Placental pericyte (primary cell): ENCODE measurements at places on chromosomes 6 and 20. TPM values are rescaled to one million over a fixed set of nuclear protein-coding genes. Genes with fewer than 3 reads are reported as not detected.

MAFB gene
- 0.22 and 0.57 TPM in 2 replicates for total RNA-seq

CTCFL gene
- total RNA-seq: under 0.01 TPM in 1 of 2 replicates, not detected in the other

DLK2 gene
- total RNA-seq: 0.44 and 0.57 TPM in 2 replicates

SNX5 gene
- total RNA-seq: 94.5 and 140 TPM in 2 replicates
